ENCODE measurements at places on chromosomes 5 and 9.
A peak's percentile ranks its signal among the peaks of the same experiment; 100 is the strongest.

DNA sequence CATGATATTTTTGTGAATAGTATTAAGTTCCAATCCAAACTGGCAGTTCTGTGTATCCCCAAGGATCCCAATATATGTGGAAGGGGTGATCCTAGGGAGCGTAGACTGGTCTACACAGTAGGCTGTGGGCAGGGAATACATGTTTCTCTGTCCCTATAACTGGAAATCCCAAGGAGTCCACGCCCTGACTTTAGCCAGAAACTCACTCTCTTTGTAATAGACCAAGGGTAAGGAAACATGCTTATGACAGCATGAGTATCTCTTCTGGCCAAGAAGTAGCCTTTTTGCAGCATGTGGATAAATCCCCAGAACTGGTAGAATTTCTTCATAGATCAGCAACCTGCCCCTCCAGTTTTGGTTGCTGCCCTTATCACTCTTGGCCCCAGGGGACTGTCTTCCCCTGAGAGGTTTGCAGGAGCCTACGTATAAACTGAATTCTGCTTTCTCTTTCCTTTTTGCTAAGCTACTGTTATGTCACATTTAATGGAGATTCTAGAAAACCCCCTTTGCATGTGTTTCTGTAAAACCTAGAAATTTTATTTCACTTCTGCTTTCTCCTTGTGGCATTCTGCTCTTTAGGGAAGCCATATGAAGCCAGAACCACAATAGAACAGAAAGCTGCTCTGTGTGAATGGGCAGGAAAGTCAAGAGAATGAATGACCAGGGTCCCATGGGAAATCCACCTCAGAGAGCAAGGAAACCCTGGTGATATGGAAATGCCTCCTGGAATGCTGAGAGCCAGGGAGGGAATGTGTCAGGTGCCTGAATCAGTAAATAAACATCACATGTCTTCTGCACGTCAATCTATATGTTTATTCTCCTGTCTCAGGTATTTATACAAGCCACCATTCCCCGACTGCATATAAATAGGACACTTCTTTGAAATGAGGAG is 3.5 kb downstream of the IFNA2 start:
- DNase-seq, result no peak

GRCh38 chr5:126924331-126925033 is 105.9 kb downstream of the MARCHF3 start:
- no peak for DNase-seq

- DNase-seq, result no peak
Measured at GRCh38 chr9:103514767-103515166, 519.6 kb downstream of the CYLC2 start.

GRCh38 chr9:137952976-137953666 is 75.5 kb downstream of the CACNA1B start:
- DNase-seq, result no peak

DNA sequence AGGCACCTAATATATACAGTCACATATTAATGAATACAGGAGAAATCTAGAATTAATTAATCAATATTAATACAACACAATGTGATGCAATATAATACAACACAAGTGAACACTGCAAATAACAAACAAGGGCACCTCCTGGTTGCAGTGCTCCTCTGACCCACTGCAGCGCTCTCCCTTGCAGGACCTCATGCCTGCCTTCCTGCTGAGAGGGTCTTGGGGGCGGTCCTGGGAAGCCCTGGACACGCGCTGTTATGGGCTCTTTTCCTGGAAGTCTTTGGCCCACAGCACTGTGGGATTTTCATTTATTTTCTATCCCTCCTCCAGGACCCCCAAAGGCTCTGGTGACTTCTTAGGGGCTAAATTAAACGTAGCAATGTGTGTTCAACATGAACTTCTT is 485.8 kb downstream of the IRX1 start:
- DNase-seq, result no peak

- DNase-seq, result no peak
Measured at GRCh38 chr9:2338777-2339365, 282.7 kb upstream of the VLDLR start.

- DNase-seq, result no peak
Measured at GRCh38 chr5:74599148-74599547, 41.4 kb downstream of the ENC1 start.

GRCh38 chr5:10351919-10352318 is 1.6 kb upstream of the MARCHF6 start:
- no peak for DNase-seq

DNA sequence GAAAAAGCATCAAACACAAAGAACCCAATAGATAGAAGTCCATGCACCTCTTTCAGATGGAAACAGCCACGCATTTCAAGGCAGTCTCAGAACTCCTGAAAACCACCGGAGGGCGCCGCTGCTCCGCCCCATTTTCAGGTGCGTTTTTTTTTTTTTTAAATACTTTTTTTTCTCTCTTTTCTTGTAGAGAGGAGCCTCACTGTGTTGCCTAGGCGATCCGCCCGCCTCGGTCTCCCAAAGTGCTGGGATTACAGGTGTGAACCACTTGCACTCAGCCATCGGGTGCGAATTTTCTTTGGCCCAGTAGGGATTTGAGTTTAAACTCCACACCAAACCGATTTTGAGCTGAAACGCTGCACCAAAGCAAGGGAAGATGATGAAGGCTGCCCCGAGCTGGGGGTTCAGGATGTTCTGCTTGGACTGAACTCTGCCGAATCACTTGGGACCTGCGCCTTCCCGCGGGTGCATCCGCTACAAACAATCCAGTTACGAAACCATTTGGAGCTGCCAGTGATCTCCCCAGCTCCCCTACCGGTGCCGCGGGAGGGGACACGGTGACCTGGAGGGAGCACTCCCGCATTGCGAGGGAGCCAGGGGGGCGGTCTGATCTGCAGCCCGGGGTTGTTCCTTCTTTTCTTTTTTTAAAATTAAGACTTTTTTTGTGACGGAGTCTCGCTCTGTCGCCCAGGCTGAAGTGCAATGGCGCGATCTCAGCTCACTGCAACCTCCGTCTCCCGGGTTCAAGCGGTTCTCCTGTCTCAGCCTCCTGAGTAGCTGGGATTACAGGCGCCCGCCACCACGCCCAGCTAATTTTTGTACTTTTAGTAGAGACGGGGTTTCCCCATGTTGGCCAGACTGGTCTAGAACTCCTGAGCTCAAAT is 1.4 kb downstream of the PTGR1 start:
- peak; percentile 6 for DNase-seq

GRCh38 chr9:77562019-77562748 is 85.9 kb downstream of the GNA14 start:
- DNase-seq, result no peak

DNA sequence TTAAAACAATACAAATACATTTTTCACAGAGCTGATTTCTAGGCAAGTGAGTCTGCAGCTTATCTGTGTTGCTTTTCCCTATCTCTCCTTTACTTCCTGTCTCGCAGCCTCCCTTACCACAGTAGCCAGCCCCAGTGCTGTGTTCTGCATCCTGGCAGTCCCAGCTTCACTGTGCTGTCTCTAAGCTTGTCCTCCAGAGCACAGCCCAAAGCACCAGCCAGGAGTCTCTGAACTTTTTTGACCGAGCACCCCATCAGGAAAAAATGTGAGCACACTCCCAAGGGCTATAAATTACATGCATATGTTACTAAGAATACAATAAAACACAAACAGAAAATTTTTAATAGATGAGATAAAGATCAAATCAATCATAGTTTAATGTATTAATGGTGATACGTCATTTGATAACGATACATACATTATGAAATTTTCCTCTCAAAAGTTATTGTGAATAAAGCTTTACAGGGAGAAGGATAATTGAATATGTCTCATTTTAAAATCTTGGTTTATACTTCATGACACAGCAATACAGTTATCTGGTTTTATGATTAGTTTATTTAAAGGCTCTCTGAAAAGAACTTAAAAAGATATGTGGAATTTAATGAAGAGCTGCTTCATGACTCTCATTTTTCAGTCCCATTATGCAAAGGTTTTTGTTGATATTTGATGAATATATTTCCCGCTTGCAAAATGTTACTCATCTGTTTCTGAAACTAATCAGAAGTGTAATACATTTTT is 7.3 kb upstream of the RHOBTB3 start:
- no peak for DNase-seq

GRCh38 chr9:92761686-92762085 is 2.9 kb downstream of the BICD2 start:
- no peak for DNase-seq

DNA sequence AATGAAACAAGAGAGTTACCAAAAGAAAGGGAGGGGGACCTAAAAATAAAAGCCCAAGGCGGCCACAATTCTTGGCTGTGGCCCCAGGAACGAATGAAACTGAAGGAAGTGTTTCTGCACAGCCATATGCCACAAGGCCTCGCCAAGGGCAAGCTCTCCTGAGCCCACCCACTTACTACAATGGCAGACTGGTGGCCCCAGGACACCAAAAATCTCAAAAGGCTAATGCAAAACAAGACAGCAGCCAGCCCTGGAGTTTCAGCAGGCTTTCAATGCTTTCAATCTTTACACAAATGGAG is 4.0 kb downstream of the CAMSAP1 start:
- DNase-seq, result no peak

GRCh38 chr5:53262348-53262970 is 152.9 kb upstream of the MOCS2 start:
- DNase-seq, result no peak

DNA sequence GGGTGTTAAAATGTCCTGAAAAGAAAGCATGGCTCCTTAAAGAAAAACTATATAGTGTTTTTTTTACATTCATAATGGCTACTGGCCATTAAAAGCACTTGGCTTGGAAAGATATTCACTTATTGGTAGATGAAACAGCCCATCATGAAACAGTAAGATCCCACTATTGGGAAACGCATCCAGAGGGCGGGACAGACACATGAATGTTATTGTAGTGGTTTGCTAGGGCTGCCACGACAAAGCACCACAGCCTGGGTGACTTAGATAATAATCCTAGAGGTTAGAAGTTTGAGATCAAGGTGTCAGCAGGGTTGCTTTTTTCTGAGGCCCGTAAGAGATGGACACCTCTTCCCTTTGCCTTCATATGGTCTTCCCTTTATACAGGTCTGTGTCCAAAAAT is 139.4 kb upstream of the ANKH start:
- no peak for DNase-seq

DNA sequence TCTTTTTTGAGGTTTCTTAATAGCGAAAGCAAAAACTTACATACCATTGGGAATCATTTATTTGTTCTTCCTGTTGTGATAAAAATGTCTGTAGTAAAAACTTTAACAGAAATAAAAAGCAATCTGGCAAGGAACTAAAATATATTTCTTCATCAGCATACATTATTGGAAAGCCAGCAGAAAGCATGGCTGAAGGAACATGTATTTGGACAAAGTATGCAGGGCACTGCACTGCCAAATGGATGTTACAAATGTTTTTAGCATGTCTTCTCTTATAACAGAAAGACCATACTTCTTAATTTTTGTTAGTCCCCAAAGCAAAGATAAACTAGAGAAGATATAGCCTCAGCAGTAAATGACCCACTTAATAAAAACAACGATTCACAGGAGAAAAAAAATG is 80.5 kb downstream of the SMIM15 start:
- no peak for DNase-seq

DNA sequence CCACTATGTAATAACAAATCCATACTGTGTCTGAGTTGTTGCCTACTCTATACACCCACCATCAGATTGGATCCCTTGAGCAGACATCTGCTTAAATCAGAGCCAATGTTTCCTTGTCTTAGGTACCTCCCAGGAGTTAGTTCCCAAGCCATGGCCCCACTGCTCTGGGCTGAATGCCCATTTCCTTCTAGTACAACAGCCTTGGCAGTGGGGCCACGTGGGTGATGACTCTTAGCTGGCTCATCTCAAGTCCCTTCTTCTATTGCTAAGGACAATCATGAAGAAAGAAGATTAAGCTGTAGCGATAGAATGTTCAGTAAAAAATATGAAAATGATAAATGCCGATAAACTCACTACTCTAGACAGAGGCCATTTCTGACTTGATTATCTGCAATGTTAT is 16.6 kb downstream of the PTGR1 start:
- no peak for DNase-seq

- DNase-seq, result no peak
Measured at GRCh38 chr9:34686231-34686630, 4.8 kb downstream of the CCL19 start.

DNA sequence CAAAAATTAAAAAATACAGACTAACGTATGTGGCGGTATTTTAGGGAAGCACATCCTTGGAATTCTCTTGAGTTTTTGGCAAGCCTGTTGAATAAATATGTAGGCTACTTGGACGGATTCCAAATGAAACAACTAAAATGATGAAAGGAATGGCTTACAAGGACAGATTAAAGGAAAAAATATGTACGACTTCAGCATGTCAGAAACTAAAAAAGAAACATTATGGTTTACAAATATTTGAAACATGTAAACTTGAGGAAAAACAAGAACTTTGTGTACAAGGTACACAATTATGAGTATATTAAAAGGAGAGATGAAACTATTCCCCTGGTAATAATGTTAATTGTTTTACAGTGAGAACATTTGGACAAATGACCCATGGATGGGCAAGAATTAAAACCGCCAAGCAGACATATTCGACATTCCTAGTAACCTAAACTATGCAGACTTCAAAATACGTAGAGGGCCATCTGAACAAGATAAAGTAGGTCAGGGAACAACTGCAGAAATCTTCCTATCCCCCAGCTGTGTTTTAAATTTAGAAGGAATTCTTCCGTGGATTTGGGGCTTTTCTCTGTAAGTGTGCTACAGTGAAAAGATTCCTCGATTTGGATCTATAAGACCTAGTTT is 12.5 kb downstream of the EDIL3 start:
- DNase-seq, result no peak

DNA sequence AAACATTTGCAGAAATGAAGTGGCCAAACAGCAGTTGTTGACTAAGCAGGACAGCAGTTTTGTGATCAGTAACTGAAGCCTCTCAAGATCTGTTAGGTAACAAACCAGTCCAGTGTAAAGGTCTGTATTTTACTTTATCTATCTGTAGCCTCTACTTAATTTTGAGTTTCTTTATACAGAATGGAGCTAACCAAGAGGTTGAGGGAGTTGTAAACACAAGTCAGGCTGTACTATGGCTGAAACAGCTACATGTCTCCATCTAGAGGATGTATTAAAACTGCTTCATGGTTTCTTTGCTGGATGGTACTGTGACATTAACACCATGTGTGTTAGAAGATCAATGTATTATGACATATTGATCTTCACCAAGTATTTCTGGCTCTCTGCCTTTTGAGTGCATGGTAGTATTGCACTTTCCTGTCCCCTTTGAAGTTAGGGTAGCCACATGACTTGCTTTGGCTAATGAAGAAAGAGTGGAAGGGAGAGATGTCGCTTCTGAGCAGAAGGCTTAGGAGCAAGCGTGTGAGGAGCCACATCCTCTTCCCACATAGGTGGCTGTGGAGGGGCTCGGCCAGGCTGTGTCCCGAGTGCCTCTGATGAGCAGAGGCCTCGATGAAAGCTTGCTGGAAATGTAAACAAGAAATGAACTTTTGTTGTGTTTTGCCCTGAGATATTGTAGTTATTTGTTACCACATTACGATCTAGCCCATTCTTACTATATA is 105.6 kb upstream of the PCA3 start:
- DNase-seq, result no peak

- no peak for DNase-seq
Measured at GRCh38 chr5:168128111-168128510, 163.3 kb upstream of the WWC1 start.

Data from stimulated activated effector memory CD8-positive, alpha-beta T cell treated with anti-CD3 and anti-CD28 coated beads, Interleukin-12 subunit alpha, Interleukin-12 subunit beta, amount 100 ng/mL, for 72 hours (primary cell).